Gastroesophageal sphincter (tissue), 4 donors: ENCODE measurements at places on chromosomes 2 and 18. TPM values are rescaled to one million over a fixed set of nuclear protein-coding genes. Genes with fewer than 3 reads are reported as not detected.

EGR4 gene
- not detected for total RNA-seq

GRCh38 chr2:111883661-111884591 lies at the start of gene ANAPC1:
Gene ANAPC1 (minus strand): TSS chr2:111884193. CDS start chr2:111880825, 3,368 bp downstream.
- ATAC-seq, result peak; percentile 92

GRCh38 chr2:20185176-20186022 lies 39.5 kb downstream of the SDC1 start:
- ATAC-seq, result peak; percentile 25

DNA sequence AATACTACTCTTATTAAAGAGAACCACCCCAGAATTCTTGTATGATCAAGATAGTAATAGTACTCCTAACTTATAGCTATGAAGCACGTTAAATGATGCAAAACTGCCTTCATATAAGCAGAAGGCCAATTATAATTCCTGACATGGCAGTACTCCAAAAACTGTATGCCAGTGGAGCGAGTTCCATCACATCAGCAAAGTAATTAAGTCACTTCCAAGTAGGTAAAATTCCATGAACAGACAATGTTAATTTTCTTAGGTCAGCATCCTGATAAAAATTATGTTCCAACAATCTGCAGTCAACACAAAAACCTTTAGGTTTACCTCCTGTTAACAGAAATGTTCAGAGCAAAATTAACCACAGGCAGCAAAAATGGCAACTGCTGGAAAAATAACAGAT lies 136.7 kb downstream of the CDH2 start:
- no peak for ATAC-seq

GRCh38 chr2:26672818-26673393 lies 19.6 kb upstream of the KCNK3 start:
- ATAC-seq, result no peak

REG3A gene
- not detected for total RNA-seq

DNA sequence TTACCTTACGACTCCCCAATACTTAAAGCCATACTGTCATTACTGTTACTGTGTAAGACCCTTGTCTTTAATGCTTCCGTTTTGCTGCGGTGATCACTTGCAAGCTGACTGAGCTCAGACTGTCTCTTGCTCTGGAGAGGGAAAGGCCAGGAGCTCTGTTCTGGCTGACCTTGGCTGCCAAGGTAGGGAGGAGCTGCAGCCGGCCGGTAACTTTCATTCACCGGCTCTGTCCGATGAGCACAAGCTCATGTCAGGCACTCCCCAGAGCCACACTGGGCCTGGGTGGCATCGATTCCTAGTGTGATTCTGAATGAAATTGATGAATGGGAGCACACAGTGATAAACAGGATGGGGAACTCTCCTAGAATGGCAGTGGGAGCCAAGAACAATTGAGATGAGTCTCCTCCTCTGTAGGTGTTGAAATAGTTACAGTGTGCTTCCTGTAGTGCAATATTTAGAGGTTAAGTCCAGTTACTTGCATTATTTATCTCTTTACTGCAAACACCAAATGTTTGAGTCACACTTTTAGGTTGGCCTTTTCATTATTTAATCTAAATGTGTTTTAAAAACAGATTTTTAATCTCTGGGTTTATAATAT lies 100.9 kb downstream of the ATP9B start:
- no peak for ATAC-seq

GRCh38 chr2:231683292-231684235 lies 24.8 kb upstream of the PTMA start:
- no peak for ATAC-seq

- no peak for ATAC-seq
Observed at GRCh38 chr2:50098242-50098641, 933.7 kb downstream of the NRXN1 start.

- ATAC-seq, result no peak
Observed at GRCh38 chr2:18346344-18346743, 214.1 kb downstream of the RDH14 start.

- no peak for ATAC-seq
Observed at GRCh38 chr18:53682796-53683195, 541.7 kb downstream of the MBD2 start.

GRCh38 chr2:203672856-203673255 lies 33.6 kb upstream of the CD28 start:
- ATAC-seq, result no peak
